ENCODE measurements at places on chromosomes 4 and X. TPM values are rescaled to one million over a fixed set of nuclear protein-coding genes. Genes with fewer than 3 reads are reported as not detected.

- no peaks in the 10 kb centered on the region for H3K4me1 ChIP-seq
- H3K27me3 ChIP-seq: no peaks in the 10 kb centered on the region
- no peak overlapping the region for H3K4me3 ChIP-seq
- no peak for DNase-seq
- H3K27ac ChIP-seq: no peak overlapping the region
Measured at GRCh38 chr4:110184140-110184790, 14.2 kb downstream of the ELOVL6 start.

DNA sequence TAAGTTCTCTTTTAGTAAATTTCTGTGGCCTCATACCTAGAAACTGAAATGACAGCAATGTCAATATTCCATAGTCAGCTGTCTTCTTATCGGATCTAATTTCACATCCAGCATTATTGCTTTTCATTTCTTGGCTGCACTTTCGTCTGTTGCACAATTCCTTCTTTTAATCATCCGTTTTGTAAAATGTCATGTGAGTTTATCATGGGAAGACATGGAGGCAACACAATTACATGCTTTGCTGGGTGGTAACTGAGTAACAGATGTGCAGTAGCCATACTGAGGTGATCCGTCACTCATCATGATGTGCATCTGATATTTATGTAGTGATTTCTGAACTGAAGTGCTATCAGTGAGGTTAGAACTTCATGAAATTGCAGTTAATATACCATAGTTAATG lies 68.3 kb upstream of the SLC7A11 start:
- no peak overlapping the region for H3K27ac ChIP-seq
- no peaks in the 10 kb centered on the region for H3K36me3 ChIP-seq
- no peaks in the 10 kb centered on the region for H3K4me1 ChIP-seq

SSX2B gene
- not detected for total RNA-seq

- H3K4me3 ChIP-seq: no peak overlapping the region
- no peaks in the 10 kb centered on the region for H3K4me1 ChIP-seq
- H3K27ac ChIP-seq: peak overlapping the region; percentile 52
- peak; percentile 59 for DNase-seq
Measured at GRCh38 chr4:38071801-38072431, 111.7 kb downstream of the PTTG2 start.

DNA sequence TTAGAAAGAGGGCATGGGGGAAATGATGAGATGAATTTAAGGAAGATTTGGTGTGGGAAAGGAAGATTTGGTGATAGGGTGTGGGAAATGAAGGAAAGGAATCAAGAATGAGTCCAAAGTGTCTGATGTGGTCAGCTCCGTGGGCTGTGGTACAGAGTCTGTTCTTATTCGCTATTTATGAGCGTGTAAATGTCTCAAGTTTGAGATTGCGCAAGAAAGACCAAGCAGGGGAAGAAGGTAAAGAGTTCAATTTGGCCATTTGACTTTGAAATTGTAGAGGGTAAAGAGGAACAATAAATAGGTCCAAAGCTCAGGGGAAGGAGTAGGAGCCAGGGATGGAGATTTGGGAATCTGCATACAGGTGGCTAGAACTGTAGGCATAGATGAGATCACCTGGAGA lies 11.3 kb upstream of the SMS start:
- no peak for DNase-seq
- H3K27ac ChIP-seq: no peak overlapping the region
- no peaks in the 10 kb centered on the region for H3K27me3 ChIP-seq
- no peak overlapping the region for H3K4me3 ChIP-seq
- H3K4me1 ChIP-seq: no peaks in the 10 kb centered on the region
- H3K36me3 ChIP-seq: no peaks in the 10 kb centered on the region

GRCh38 chr4:177391287-177391686 lies 51.0 kb downstream of the AGA start:
- peak overlapping the region; percentile 65 for H3K27ac ChIP-seq
- no peaks in the 10 kb centered on the region for H3K27me3 ChIP-seq
- H3K4me1 ChIP-seq: peaks cover 9% of the 10 kb centered on the region
- H3K4me3 ChIP-seq: no peak overlapping the region
- H3K36me3 ChIP-seq: no peaks in the 10 kb centered on the region
- DNase-seq: no peak

GRCh38 chr4:112341033-112341432 lies 43.9 kb downstream of the ALPK1 start:
- H3K27ac ChIP-seq: no peak overlapping the region
- no peaks in the 10 kb centered on the region for H3K4me1 ChIP-seq
- no peaks in the 10 kb centered on the region for H3K27me3 ChIP-seq
- no peaks in the 10 kb centered on the region for H3K36me3 ChIP-seq
- no peak overlapping the region for H3K4me3 ChIP-seq

- H3K27ac ChIP-seq: no peak overlapping the region
- no peaks in the 10 kb centered on the region for H3K36me3 ChIP-seq
- no peak for DNase-seq
- H3K4me3 ChIP-seq: no peak overlapping the region
Measured at GRCh38 chr4:115986573-115986972, 873.2 kb upstream of the NDST4 start.

RADX gene
- total RNA-seq: 1.2 TPM

DNA sequence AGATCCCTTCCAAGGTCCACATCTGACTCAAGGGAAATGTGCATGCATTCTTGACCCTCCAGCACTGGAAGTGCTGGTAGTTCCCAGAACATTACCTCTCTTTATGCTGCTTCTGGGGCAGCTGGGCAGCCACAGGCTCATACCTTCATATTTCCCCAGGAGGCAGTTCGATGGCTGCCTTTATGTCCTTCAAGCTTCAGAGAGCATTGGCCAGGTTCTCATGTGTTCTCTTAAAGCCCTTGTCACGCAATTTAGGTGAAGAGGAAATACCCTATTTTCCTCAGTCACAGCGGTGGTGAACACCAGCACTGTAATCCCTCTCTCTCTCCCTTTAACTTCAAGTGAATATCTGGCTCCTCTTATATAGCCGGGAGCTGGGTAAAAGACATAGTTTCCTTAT lies 134.3 kb downstream of the MID1IP1 start:
- H3K4me3 ChIP-seq: no peak overlapping the region
- no peak overlapping the region for H3K27ac ChIP-seq
- H3K27me3 ChIP-seq: no peaks in the 10 kb centered on the region
- DNase-seq: no peak
- H3K36me3 ChIP-seq: no peaks in the 10 kb centered on the region

DNA sequence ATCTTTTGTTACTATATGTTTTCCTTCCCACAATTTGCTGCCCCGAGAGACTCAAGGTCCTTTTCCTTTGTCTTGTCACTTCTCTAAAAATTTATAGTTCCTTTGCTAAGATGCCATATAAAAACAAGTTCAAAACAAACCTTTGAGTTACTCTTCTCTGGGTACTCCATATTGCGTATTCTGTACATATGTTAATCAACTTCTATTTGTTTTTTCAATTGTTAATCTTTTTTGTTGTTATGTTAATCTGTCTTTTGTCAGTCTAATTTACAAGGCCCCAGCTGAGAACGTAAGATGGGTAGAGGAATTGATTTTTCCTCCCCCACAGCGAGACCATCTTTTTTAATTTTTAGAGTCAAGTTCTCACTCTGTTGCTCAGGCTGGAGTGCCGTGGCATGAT lies 7.2 kb upstream of the PPEF2 start:
- H3K4me1 ChIP-seq: no peaks in the 10 kb centered on the region
- no peak overlapping the region for H3K4me3 ChIP-seq
- H3K27me3 ChIP-seq: no peaks in the 10 kb centered on the region
- H3K36me3 ChIP-seq: no peaks in the 10 kb centered on the region

- no peak overlapping the region for H3K4me3 ChIP-seq
- H3K27ac ChIP-seq: no peak overlapping the region
- no peaks in the 10 kb centered on the region for H3K36me3 ChIP-seq
- no peaks in the 10 kb centered on the region for H3K27me3 ChIP-seq
Measured at GRCh38 chrX:6701085-6701484, 166.2 kb upstream of the VCX3A start.

- H3K36me3 ChIP-seq: no peaks in the 10 kb centered on the region
- H3K4me1 ChIP-seq: no peaks in the 10 kb centered on the region
- no peak for DNase-seq
- no peak overlapping the region for H3K27ac ChIP-seq
- H3K27me3 ChIP-seq: no peaks in the 10 kb centered on the region
Measured at GRCh38 chr4:121187206-121187605, 23.1 kb upstream of the TNIP3 start.

- no peaks in the 10 kb centered on the region for H3K27me3 ChIP-seq
- no peak for DNase-seq
- no peaks in the 10 kb centered on the region for H3K4me1 ChIP-seq
- no peaks in the 10 kb centered on the region for H3K36me3 ChIP-seq
- H3K27ac ChIP-seq: no peak within 1 kb of the TSS
Measured at GRCh38 chr4:73869130-73870055, at the start of gene CXCL1. CXCL1 (plus strand) TSS chr4:73869393; CDS start chr4:73869471, 78 bp downstream.

DNA sequence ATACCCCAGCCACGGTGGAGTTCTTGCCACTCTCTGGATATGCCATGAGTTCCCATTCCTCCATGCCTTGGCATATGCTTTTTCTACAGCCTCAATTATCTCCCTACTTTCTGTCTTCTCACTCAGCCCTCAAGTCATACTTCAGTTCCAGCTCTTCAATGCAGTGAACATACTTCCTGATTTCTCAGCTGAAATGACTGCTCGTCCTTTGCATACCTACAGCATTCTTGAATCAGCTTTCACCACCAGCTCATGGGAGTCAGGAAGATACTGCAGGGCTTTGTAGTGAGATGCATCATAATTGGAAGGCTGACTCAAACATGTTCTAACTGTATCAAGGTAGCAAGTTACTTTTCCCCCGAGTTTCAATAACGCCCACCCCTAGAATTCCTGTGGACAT lies 118.4 kb downstream of the APBB2 start:
- no peaks in the 10 kb centered on the region for H3K36me3 ChIP-seq
- DNase-seq: no peak
- peaks cover 27% of the 10 kb centered on the region for H3K4me1 ChIP-seq
- H3K27me3 ChIP-seq: no peaks in the 10 kb centered on the region
- H3K27ac ChIP-seq: no peak overlapping the region

GRCh38 chr4:19177616-19178015 lies 1074.1 kb upstream of the SLIT2 start:
- no peak overlapping the region for H3K27ac ChIP-seq
- H3K27me3 ChIP-seq: peaks cover 6% of the 10 kb centered on the region
- no peaks in the 10 kb centered on the region for H3K4me1 ChIP-seq

- H3K27me3 ChIP-seq: peaks cover 6% of the 10 kb centered on the region
- H3K27ac ChIP-seq: no peak overlapping the region
- H3K36me3 ChIP-seq: no peaks in the 10 kb centered on the region
- no peaks in the 10 kb centered on the region for H3K4me1 ChIP-seq
- DNase-seq: peak; percentile 44
- H3K4me3 ChIP-seq: no peak overlapping the region
Measured at GRCh38 chrX:72255445-72255844, 16.6 kb upstream of the ERCC6L start.

GRCh38 chr4:158560284-158560683 lies 38.6 kb downstream of the RXFP1 start:
- H3K4me3 ChIP-seq: no peak overlapping the region

GRCh38 chr4:55770662-55771061 lies 48.9 kb upstream of the EXOC1L start:
- no peak overlapping the region for H3K4me3 ChIP-seq
- H3K4me1 ChIP-seq: no peaks in the 10 kb centered on the region
- no peak overlapping the region for H3K27ac ChIP-seq
- no peak for DNase-seq

DNA sequence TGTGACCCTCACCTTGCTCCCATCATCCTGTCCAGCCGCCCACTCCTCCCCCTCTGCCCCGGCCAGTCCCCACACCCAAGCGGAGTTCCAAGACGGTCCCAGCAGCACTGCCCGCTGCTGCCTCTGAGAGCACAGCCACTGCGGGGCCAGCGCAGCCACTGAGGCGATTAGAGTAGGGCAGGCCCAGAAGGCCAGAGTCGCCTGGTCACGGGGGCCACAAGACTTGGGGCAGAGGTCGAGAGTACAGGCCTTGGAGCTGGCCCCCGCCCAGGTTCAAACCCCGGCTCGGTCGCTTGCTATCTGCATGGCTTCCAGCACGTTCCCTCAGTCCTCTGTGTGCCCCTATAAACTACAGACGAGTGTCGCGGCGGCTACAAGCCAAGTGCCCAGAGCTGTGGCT lies 53.2 kb upstream of the ADRA2C start:
- no peaks in the 10 kb centered on the region for H3K27me3 ChIP-seq
- no peaks in the 10 kb centered on the region for H3K36me3 ChIP-seq
- DNase-seq: peak; percentile 15
- no peaks in the 10 kb centered on the region for H3K4me1 ChIP-seq
- no peak overlapping the region for H3K27ac ChIP-seq

- no peak overlapping the region for H3K27ac ChIP-seq
- H3K36me3 ChIP-seq: no peaks in the 10 kb centered on the region
- no peaks in the 10 kb centered on the region for H3K27me3 ChIP-seq
- DNase-seq: no peak
- H3K4me3 ChIP-seq: no peak overlapping the region
Measured at GRCh38 chrX:69297506-69297905, 132.3 kb upstream of the PJA1 start.

ACSL4 gene
- 4.9 TPM for total RNA-seq

DNA sequence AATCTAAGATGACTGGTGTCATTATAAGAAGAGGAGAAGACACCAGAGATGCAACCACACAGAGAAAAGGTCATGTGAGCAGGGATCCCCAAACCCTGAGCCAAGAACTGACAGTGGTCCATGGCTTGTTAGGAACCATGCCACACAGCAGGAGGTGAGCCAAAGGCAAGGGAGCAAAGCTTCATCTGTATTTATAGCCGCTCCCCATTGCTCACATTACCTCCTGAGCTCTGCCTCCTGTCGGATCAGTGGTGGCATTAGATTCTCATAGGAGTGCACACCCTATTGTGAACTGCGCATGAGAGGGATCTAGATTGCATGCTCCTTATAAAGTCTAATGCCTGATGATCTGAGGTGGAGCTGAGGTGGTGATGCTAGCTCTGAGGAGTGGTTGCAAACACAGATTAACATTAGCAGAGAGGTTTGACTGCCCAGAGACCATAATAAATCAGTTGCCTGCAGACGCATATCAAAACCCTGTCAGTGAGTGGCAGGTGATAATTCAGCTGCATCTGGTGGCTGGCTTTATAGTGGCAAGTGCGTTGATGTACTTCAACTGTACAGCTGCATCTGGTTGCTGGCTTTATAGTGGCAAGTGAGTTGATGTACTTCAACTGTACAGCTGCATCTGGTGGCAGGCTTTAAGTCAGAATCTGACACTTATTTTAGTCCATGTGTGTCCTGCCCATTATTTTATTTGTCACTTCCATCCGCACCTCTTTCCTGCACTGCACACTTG lies 19.8 kb upstream of the CXCL2 start:
- DNase-seq: no peak
- no peaks in the 10 kb centered on the region for H3K27me3 ChIP-seq
- no peaks in the 10 kb centered on the region for H3K36me3 ChIP-seq

CXCL11 gene
- total RNA-seq: not detected

TBC1D8B gene
- 9.1 TPM for total RNA-seq

- no peaks in the 10 kb centered on the region for H3K4me1 ChIP-seq
- H3K4me3 ChIP-seq: no peak overlapping the region
- no peaks in the 10 kb centered on the region for H3K36me3 ChIP-seq
- no peaks in the 10 kb centered on the region for H3K27me3 ChIP-seq
- H3K27ac ChIP-seq: no peak overlapping the region
Measured at GRCh38 chrX:37998586-37999262, 7.6 kb upstream of the SYTL5 start.

DNA sequence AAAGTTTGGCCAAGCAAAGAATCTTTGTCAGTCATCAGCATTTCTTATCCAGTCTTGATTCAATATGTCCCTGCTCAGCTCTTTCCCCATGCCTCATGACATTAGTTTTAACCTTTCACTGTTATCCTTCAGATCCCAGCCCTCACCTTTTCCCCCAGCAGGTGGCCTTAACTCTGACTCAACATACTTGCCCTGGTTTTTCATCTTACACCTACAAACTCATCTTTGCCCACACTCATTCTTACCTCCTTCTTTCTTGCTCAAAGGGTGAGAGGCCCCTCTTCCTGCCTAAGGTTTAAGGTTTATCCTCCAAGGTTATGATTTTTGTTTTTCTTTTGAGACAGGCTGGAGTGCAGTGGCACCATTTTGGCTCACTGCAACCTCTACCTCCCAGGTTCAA lies 10.6 kb upstream of the ANXA5 start:
- no peak overlapping the region for H3K4me3 ChIP-seq
- no peak overlapping the region for H3K27ac ChIP-seq
- DNase-seq: no peak
- H3K27me3 ChIP-seq: no peaks in the 10 kb centered on the region
- no peaks in the 10 kb centered on the region for H3K4me1 ChIP-seq

Data from right lobe of liver (tissue), 6 donors.